Effector memory CD8-positive, alpha-beta T cell (primary cell): ENCODE measurements at places on chromosomes 11 and 22.

GRCh38 chr11:61951484-61952135, 1.5 kb downstream of the BEST1 start:
- H3K27me3 ChIP-seq: peaks cover 44% of the 10 kb centered on the region
- no peaks in the 10 kb centered on the region for H3K4me1 ChIP-seq
- no peak overlapping the region for H3K27ac ChIP-seq
- no peak for DNase-seq
- H3K36me3 ChIP-seq: no peaks in the 10 kb centered on the region
- H3K4me3 ChIP-seq: no peak overlapping the region

- no peak for DNase-seq
- no peak overlapping the region for H3K27ac ChIP-seq
- peaks cover 60% of the 10 kb centered on the region for H3K27me3 ChIP-seq
Measured at GRCh38 chr22:49062802-49063544, 764.7 kb downstream of the BRD1 start.

DNA sequence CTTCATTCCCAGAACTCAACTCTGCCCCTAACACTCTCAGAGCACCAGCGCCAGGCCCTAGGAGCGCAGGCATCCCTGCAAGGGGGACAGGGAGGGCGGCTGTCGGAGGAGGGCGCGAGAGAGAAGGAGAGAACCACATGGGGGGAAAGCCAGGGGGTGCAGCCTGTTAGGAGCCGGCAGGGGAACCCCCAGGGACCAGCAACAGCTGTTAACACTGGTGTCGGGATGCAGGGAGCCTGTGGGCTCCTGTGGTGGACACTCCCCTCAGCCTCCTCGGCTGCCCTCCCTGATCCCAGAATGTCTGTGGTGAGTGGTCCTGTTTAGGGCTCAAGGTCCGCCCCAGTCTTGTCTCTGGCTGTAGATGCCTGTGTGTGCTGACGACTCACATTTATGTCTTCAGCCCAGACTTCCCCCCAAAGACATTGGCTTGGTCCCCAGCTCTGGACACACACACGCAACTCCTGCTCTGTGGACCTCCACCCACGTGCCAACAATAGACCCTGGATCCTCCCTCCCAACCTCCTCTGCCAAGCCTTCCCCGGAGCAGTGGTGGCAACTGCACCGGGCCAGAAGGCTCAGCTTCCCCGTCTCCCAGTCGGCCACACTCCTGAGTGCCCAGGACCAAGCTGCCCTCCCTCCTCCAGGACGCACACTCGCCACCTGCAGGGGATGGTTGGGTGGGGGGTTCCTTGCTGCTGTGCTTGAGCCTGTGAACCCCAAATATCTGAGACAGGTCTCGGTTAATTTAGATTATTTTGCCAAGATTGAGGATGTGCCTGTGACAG, 817 bp upstream of the IFITM5 start:
- H3K4me1 ChIP-seq: peaks cover 23% of the 10 kb centered on the region
- no peak overlapping the region for H3K4me3 ChIP-seq
- DNase-seq: no peak
- peaks cover 4% of the 10 kb centered on the region for H3K27me3 ChIP-seq
- H3K36me3 ChIP-seq: peaks cover 20% of the 10 kb centered on the region

GRCh38 chr11:74179234-74180052, 8.4 kb downstream of the PPME1 start:
- H3K4me1 ChIP-seq: peaks cover 7% of the 10 kb centered on the region
- H3K36me3 ChIP-seq: peaks cover 3% of the 10 kb centered on the region
- no peaks in the 10 kb centered on the region for H3K27me3 ChIP-seq
- no peak for DNase-seq

- no peak overlapping the region for H3K4me3 ChIP-seq
- H3K4me1 ChIP-seq: no peaks in the 10 kb centered on the region
- H3K36me3 ChIP-seq: no peaks in the 10 kb centered on the region
- DNase-seq: no peak
- H3K27ac ChIP-seq: no peak overlapping the region
Measured at GRCh38 chr22:43326331-43327156, 16.6 kb downstream of the SCUBE1 start.

GRCh38 chr11:130831506-130831905, 84.8 kb downstream of the SNX19 start:
- H3K36me3 ChIP-seq: no peaks in the 10 kb centered on the region
- DNase-seq: no peak
- H3K27ac ChIP-seq: no peak overlapping the region
- H3K4me3 ChIP-seq: no peak overlapping the region
- no peaks in the 10 kb centered on the region for H3K4me1 ChIP-seq

DNA sequence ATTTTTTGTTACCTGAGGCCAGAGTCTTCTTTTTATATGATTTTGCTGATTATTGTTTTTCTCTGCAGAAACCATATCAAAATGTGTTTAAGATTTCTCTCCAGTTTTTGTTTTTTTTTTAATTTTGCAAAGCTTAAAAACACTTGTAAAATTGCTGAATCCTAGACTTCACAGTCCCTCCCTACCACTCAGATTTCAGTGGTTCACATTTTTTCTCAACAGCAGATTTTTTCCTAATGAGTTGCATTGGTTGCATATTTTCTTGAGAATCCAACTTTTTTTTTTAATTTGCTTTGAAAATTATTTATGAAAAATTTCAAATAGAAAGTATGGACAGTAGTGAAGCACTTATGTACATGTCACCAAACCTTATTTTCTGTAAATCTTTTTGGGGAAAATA, 5.8 kb downstream of the ARL14EP start:
- H3K4me3 ChIP-seq: no peak overlapping the region
- no peaks in the 10 kb centered on the region for H3K27me3 ChIP-seq
- H3K27ac ChIP-seq: no peak overlapping the region
- peaks cover 45% of the 10 kb centered on the region for H3K36me3 ChIP-seq

DNA sequence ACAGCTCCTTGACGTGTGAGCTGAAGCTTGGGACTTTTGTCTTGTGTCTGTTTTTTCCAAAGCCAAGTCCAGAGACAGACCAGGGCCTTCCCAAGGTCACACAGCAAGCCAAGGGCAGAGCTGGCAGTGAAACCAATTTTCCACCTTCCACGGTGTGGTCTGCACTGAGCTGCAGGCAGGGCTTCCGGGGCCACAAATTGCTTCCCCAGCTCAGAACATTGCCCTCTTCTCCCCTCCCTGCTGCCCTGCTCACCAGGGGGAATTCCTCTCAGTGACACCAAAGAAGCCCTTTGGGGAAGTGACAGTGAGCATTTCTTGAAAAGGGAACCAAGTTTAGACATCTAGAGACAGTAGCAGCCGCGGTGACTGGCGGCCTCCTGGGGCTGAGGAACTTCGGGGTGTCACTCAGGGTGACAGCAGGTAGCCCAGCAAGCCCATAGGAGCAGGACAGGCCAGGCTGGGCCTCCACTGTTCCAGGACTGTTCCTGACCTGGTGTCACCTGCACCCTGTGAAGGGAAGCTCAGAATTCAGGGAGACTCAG, 9.2 kb downstream of the FXYD2 start:
- peaks cover 38% of the 10 kb centered on the region for H3K4me1 ChIP-seq
- peak overlapping the region; percentile 96 for H3K27ac ChIP-seq

DNA sequence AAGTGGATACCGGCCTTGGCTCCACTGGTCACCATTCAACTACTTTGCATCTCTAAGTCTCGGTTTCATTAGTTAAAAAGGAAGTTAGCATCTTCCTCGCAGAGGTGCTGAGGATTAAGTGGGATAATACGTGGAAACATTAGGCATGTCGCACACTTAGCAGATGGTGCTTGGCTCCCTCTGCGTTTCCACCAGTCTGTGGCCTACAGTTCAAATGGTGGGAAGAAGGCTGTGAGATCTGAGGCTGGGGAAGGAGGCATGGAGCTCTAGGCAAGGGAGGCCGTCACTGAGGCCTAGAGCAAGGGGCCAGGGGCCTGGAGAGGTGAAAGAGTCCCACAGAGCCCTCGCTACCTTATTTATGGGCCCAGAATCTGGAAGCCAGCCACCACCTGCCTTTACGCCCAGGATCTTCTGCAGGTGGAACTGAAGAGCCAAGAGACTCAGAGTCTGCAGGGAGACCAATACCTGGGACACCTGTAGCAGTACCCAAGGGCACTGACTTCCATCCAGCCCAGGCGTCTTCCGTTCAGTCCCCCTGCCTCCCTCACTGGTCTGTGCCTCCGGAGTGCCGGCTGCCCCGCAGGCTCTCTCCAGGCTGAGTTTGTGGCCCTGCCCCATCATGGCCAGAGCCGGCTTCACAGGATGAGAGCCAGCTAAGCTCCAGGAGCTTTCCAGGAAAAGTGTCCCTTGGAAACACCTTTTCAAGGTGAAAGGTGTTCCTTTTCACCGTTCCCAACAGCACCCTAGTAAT, 66.1 kb upstream of the A4GALT start:
- no peaks in the 10 kb centered on the region for H3K27me3 ChIP-seq
- H3K4me1 ChIP-seq: no peaks in the 10 kb centered on the region
- H3K27ac ChIP-seq: no peak overlapping the region
- H3K4me3 ChIP-seq: no peak overlapping the region

DNA sequence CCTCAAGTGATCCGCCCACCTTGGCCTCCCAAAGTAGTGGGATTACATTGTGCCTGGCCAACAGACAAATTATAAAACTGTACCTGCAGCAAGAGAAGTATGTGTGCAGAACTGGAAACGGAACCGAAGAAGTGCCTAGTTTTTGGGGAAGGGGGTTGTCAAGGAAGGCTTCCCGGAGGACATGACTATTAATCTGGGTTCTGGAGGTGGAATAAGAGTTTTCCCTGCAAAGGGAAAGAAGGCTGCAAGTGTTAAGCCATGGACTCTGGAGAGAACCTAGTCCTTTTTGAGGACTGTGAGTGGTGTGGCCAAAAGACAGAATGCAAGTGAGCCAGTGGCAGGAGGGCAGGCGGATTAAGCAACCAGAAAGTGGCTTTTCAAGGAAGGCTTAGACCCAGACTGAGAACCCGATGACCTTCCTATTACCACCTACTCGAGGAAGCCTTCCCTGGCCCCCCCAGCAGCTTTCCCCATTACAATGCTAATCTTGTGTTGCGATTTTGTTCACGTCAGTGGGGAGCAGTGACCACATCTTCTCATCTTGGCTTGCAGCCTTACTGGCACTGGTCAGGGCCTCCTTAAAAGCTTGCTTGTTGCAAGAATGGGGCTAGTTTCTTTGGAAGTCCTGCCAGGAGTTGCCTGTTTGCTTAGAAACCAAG, 5.7 kb upstream of the SEPTIN3 start:
- peaks cover 5% of the 10 kb centered on the region for H3K36me3 ChIP-seq
- peaks cover 5% of the 10 kb centered on the region for H3K4me1 ChIP-seq
- no peaks in the 10 kb centered on the region for H3K27me3 ChIP-seq
- H3K27ac ChIP-seq: no peak overlapping the region

DNA sequence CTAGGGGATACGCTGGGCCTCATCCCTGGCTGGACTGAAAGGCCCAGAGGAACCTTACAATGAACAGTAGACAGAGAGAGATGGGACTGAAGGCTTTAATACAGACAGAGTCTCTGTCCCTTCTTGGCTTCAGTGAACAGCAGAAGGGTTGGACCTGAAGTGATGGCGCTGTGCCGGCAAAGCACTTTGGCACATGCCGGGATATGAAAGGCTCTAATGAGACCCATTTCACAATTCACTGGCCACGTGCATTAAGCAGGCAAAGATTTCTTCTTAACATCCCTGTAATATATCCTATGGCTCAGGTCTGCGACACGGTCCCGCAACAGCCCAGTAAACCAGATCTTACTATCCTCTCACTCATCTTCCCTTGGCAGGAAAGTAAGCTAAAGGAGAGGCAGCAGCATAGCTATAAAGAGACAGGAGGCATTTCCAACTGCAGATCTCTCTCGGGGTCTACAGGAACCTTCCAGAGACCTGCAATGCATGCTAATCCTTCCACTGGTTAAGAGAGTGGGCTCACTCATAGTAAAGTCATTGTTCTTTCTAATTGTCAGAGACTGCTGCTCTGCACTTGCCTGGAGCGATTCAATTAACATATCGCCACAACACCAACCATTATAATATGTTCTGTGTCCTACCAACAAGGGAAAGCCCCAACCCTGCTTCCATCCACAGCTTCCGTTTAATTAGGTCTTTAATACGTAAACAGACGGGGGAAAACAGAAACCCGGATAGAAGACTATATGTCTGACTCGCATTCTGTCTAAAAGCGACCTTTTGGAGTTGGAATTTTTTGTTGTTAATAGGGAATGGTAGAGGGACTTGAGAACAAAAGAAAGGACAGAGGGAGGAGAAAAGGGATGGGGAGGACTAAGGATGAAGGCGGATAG, 1179.0 kb downstream of the LRRC4C start:
- no peaks in the 10 kb centered on the region for H3K4me1 ChIP-seq
- no peak for DNase-seq
- no peaks in the 10 kb centered on the region for H3K36me3 ChIP-seq
- H3K4me3 ChIP-seq: no peak overlapping the region
- no peaks in the 10 kb centered on the region for H3K27me3 ChIP-seq

GRCh38 chr22:27986459-27986858, 67.4 kb upstream of the PITPNB start:
- H3K36me3 ChIP-seq: no peaks in the 10 kb centered on the region
- no peaks in the 10 kb centered on the region for H3K27me3 ChIP-seq
- no peak overlapping the region for H3K27ac ChIP-seq

DNA sequence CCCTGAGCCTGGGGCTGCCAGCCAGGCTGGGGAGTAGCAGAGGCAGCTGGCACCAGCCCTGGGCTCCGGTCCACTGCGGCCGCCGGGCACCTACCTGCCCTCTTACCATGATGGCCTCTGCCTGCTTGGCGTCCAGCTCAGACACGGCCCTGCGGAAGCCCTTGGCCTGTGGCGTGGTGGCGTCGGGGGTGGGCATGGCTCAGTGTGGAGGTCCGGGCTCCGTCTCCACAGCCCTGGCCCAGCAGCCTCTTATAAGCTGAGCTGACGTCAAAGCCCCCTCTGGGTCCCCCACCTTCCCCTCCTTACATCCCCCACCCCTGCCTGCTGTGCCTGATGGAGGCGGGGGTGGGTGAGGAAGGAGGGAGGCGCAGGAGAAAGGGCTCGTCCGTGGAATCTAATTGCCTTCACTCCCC, at the start of gene TH:
Gene TH, minus strand, starts transcription at position 225 of the 413 bp plus-strand sequence. Its CDS starts 29 bp downstream, at position 196.
- no peaks in the 10 kb centered on the region for H3K4me1 ChIP-seq
- H3K27me3 ChIP-seq: peaks cover 15% of the 10 kb centered on the region
- H3K4me3 ChIP-seq: no peak within 1 kb of the TSS

GRCh38 chr11:9736365-9736764, 72.5 kb downstream of the SWAP70 start:
- peaks cover 4% of the 10 kb centered on the region for H3K36me3 ChIP-seq
- no peaks in the 10 kb centered on the region for H3K27me3 ChIP-seq
- H3K4me1 ChIP-seq: no peaks in the 10 kb centered on the region
- no peak for DNase-seq

DNA sequence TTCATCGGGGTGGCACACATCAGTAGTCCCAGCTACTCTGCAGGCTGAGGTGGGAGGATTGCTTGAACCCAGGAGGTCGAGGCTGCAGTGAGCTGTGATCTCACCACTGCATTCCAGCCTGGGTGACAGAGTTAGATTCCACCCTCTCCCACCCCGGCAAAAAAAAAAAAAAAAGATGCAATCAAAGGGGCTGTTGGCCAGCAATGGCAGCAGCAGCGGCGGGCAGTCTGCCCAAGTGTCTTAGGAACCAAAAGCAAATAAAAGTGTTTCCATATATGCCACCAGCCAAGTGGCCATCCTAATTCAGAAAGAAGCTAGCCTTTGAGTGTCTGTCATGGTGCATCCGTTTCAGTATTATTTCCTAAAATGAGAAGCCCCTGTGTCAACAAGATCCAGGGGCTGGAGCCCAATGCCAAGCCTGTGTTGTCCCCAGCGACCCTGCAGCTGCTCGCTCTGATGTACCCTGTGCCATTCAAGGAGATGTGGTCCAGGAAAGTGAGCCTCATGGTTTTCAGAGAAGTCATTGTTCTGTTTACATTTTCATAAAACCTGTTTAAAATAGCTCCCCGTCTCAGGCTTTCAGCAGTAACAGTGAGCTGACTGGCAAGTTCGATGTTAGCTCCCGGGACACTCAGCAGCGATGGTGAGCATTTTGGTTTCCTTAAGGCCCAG, 12.5 kb downstream of the CDPF1 start:
- no peak for DNase-seq
- no peaks in the 10 kb centered on the region for H3K27me3 ChIP-seq
- no peak overlapping the region for H3K27ac ChIP-seq
- peaks cover 5% of the 10 kb centered on the region for H3K4me1 ChIP-seq
- no peak overlapping the region for H3K4me3 ChIP-seq
